ENCODE measurements at places on chromosomes 6 and 20.
A peak's percentile ranks its signal among the peaks of the same experiment; 100 is the strongest.

DNA sequence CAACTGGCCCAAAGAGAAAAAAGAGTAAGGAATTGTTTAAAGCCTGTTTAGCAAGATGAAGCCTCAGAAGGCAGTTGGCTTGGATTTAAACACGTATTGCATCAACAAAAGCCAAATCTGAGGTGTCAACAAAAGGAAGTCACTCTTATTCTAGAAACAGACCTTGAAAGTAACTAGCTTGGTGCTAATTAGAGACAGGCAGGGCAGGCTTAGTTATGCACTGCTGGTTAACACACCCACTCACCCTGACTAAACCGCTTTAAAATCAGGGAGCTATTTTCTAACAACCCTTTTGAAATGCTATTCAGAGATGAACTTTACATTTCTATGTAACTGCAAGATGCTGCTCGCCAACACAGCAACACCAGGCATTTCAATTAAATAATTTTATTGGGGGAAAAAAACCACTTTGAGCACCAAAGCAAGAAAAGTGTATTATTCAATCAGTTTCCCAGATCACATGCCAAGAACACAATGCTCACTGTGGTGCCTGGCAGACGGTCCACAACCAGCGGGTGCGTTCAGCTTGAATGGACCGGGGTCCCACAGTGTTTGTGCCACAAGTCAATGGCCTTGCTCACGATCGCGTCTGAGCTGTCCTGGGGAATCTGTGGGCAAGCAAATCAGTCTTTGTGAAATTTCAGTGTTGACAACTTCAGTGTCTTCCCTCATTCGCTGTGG lies 23.6 kb downstream of the TBC1D7 start:
- DNase-seq, result no peak

GRCh38 chr6:17902974-17903373 lies 84.5 kb downstream of the KIF13A start:
- DNase-seq, result no peak

DNA sequence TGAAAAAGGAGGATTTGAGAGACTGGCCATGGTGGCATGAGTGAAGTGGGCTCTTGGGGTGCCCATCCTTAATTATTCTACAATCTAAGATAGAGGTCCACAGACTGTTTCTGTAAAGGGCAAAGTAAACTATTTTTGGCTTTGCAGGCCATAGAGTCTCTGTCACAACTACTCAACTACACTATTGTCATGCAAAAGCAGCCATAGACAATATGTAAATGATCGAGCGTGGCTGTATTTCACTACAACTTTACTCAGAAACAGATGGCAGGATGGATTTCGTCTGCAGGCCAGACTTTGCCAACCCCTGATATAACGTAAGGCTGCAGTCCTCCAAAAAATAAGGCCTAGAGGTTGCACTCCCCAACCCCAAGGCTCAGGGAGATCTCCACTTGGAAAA lies 58.2 kb upstream of the NAA20 start:
- no peak for DNase-seq

GRCh38 chr6:116287689-116288282 lies 8.1 kb upstream of the TSPYL1 start:
- no peak for DNase-seq

DNA sequence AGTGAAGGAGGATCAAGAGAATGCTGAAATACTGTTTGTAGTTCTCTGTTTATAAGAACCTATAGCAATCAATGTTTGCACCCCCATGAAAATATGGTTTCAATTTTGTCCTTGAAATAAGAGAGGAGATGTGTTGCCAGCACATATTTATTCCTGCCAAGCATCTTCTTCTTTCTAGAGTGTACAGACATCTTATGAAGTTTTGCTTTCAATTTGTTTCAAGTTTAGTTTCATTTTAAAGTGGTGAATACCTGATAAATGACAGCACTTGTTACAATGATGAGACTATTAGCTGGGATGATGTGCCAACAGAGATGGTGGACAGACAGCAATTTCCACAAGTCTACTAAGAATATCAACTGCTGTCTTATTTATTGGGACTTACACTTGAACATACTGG lies 39.2 kb upstream of the CENPW start:
- no peak for DNase-seq

- DNase-seq, result no peak
Measured at GRCh38 chr6:42007286-42008137, 42.8 kb upstream of the TAF8 start.

- no peak for DNase-seq
Measured at GRCh38 chr6:122683989-122684651, 73.9 kb downstream of the PKIB start.

GRCh38 chr6:95431637-95432228 lies 145.6 kb upstream of the MANEA start:
- peak; percentile 9 for DNase-seq

GRCh38 chr6:56659721-56660380 lies 17.2 kb upstream of the DST start:
- DNase-seq, result no peak

GRCh38 chr20:2485661-2486060 lies 15.1 kb upstream of the SNRPB start:
- no peak for DNase-seq

- DNase-seq, result no peak
Measured at GRCh38 chr6:90146921-90147649, 149.6 kb downstream of the BACH2 start.

DNA sequence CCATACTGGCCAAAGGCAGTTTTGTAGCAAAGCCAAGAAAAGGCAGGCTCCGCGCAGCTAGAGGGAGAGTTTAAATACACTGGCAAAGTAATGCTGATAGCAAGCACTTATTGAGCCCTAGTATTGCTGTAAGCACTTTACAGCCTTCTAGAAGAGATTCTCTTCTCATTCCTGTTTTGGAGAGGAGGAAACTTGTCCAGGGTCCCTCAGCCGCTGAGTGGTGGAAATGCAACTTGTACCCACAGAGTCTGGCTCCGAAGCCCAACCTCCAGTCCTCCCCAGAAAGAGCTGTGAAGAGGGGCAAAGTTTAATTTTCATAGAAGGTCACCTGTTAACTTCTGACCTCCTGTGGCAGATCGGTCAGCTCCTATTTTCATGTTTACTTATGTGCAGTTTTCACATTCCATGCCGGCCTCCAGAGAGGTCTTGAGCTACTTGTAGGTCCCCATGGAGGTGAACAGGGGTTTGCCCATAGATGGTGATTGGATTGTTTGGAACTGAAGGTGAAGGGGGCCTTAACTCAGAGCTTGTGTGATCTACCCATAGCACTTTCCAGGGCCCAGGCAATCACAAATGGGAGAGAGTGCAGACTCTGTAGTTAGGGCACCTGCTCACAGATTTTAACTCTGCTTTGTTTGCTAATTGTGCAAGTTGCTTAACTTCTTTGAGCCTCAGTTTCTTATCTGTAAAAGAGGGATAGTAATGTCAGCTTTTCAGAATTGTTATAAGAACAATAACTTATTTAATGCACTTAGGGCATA lies 70.7 kb downstream of the LYRM2 start:
- no peak for DNase-seq

DNA sequence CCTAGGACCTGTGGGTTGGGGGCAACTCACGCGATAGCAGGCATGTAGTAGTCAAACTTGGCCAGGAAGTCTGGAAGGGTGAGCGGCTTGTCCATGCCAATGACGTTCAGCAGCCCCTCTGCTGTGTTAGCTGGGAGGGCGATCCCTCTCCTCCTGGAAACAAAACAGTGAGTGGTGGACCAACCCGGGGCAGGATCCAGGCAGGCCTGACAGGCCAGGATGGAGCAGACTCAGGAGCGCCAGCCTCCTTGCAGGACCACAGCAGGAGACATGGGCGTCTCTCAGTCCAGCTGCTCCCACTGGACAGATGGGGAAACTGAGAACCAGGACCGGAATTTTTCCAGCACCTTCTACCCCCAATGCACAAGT lies 22.5 kb downstream of the ADA start:
- DNase-seq, result no peak

DNA sequence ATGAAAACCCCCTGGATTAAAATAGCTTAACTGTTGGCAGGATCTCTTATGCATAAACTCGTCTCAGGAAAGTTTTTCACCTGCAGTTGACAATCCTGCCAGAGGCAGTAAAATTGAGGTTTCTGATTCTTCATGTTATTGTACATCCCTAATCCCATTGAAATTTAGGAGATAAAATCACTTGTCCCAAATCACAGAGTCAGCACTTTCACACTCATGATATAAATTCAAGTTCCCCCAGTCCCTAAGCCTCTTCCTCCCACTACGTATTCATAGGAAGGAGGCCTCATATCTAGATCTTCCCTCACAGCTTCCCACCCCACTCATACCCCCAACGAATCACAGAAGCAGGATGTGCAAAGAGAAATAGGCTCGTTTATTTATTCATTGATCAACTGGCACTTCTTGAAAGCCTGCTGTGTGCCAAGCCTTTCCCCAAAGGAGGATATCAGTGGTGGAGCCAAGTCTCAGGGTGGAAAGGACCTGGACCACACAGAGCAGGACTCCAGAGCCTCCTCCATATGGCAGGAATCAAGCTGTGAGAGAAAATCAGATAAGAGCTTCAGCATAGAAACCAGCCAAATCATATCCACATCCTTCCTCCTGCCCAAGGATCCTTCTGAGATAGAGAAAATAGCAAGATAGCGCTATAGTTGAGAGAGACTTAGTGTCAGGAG lies 2.3 kb downstream of the SLPI start:
- no peak for DNase-seq

DNA sequence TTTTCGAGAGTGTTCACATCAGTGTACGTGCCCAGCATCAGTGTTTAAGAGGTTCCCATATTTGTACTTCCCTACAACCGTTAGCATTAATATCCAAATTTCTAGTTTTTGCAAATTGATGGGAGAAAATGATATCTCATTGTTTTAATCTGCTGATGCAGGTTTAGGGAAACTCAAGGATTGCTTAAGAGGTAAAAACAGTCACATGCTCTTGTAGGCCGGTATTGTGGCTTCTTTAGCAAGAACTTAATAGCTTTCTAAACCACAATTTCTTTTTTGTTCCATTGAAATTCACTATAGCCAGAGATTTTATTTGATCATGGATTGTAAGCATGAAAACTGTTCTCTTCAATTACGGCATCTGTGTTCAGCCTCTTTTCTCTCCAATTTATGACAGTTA lies 29.5 kb downstream of the BEND6 start:
- no peak for DNase-seq

DNA sequence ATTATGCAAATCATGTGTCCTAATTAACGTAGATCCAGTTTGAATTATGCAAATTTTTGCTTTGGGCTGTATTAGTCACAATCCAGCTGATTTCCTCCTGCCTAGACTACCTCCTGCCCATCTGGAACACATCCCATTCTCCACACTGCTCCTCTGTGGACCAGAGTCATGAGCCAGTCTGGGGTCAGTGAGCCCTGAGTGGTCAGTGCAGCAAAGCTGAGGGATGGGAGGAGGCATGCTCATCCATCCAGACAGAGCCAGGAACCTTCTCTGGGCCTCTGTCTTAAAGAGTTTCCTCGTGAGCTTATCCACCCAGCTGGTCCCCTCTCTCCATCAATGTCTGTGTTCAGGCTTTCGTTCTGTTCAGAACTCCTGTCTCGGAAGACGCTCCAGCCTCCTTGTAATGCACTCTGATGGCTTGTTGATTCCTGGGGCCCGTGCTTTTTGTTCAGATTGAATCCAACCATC lies 747.8 kb downstream of the PTPRT start:
- DNase-seq, result no peak

- DNase-seq, result no peak
Measured at GRCh38 chr6:30443657-30444450, 45.5 kb upstream of the HLA-E start.

- no peak for DNase-seq
Measured at GRCh38 chr6:111565326-111566221, 40.1 kb downstream of the TRAF3IP2 start.

DNA sequence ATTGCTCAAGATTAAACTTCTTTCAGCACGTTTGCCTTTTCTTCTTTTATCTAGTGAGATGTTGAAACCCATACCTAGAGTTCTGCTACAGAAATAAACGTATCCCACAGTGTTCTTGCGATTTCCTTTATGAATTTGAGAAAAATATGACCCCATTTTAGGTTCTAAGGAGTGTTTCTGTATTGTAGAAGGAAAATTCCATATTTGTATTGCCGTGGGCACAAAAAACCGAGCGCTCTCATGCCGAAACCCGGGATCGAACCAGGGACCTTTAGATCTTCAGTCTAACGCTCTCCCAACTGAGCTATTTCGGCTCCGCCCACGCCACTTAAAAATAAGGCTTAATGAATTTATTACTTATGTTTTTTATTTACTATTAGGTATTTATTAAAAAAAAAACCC lies 23.7 kb downstream of the ZNF311 start:
- peak; percentile 77 for DNase-seq

GRCh38 chr6:158006821-158007570 lies 25.3 kb downstream of the SYNJ2 start:
- DNase-seq, result no peak

DNA sequence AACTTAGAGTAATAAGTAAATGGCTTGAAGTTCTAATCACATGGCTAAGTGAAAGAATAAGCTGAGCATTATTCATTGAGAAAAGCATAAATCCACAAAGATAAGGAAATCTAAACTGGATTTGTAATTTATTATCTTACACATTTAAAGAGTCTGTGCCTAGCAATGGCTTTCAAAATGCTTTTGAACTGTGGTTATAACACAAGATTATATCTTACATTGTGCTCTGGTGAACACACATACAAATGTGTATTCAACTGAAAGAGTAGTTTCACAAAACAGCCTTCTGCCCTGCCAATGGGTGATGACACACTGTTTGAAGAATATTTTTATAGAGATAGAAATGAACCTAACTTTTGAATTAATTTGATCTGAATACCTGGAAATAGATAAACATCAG lies 83.3 kb downstream of the AFDN start:
- no peak for DNase-seq

DNA sequence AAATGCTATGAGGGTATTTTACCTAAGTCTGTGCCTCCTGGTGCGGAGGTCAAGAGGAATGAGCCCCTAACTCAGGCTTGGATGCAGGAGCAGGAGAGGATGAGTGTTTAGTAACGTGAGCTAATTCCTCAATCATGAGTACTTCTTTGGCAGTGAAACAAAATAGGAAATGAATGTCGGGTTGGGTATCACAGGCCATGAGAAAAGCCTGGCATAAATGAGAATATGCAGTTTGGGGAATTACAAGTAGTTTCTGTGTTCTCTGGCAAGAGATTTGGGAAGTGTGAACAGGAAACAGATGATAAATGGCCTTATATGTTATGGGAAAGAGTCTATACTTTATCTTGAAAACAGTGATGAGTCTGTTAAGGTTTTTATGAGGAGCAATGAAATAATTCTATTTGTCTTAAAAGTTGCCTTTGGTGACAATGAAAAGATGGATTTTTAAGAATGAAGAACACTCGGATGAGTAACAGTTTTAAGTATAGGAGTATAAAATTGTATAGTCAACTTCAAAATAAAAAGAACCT lies 59.0 kb upstream of the RNF146 start:
- no peak for DNase-seq

GRCh38 chr6:92589996-92590395 lies 829.4 kb downstream of the EPHA7 start:
- no peak for DNase-seq

GRCh38 chr6:104509355-104509754 lies 350.4 kb downstream of the HACE1 start:
- no peak for DNase-seq

GRCh38 chr6:12343440-12344162 lies 53.4 kb downstream of the EDN1 start:
- no peak for DNase-seq

GRCh38 chr20:5734602-5735001 lies 15.6 kb upstream of the SHLD1 start:
- no peak for DNase-seq
